CD8-positive, alpha-beta memory T cell (primary cell): ENCODE measurements at places on chromosomes 7 and 10. TPM values are rescaled to one million over a fixed set of nuclear protein-coding genes. Genes with fewer than 3 reads are reported as not detected.

GRCh38 chr7:141118767-141119166 is 44.9 kb downstream of the TMEM178B start:
- H3K27me3 ChIP-seq = no peaks in the 10 kb centered on the region
- H3K36me3 ChIP-seq = no peaks in the 10 kb centered on the region
- no peak for DNase-seq
- no peaks in the 10 kb centered on the region for H3K4me1 ChIP-seq
- H3K4me3 ChIP-seq = no peak overlapping the region

GRCh38 chr10:7211857-7212577 is 198.8 kb downstream of the SFMBT2 start:
- no peak for DNase-seq
- peaks cover 8% of the 10 kb centered on the region for H3K36me3 ChIP-seq
- H3K27ac ChIP-seq = no peak overlapping the region
- no peaks in the 10 kb centered on the region for H3K4me1 ChIP-seq
- no peaks in the 10 kb centered on the region for H3K27me3 ChIP-seq
- H3K4me3 ChIP-seq = no peak overlapping the region

GRCh38 chr10:15238555-15239335 is 70.3 kb upstream of the NMT2 start:
- H3K36me3 ChIP-seq = no peaks in the 10 kb centered on the region
- no peak overlapping the region for H3K27ac ChIP-seq
- H3K4me3 ChIP-seq = no peak overlapping the region
- no peaks in the 10 kb centered on the region for H3K27me3 ChIP-seq
- no peaks in the 10 kb centered on the region for H3K4me1 ChIP-seq

The HIBADH gene
- 20.0 TPM for total RNA-seq

The ACSL5 gene
- 53.7 TPM for total RNA-seq

GRCh38 chr10:123640016-123640535 is 26.1 kb upstream of the GPR26 start:
- H3K4me1 ChIP-seq = no peaks in the 10 kb centered on the region
- H3K27ac ChIP-seq = no peak overlapping the region
- DNase-seq = no peak
- no peaks in the 10 kb centered on the region for H3K27me3 ChIP-seq
- no peak overlapping the region for H3K4me3 ChIP-seq
